ENCODE measurements at places on chromosomes 1 and 21.

DNA sequence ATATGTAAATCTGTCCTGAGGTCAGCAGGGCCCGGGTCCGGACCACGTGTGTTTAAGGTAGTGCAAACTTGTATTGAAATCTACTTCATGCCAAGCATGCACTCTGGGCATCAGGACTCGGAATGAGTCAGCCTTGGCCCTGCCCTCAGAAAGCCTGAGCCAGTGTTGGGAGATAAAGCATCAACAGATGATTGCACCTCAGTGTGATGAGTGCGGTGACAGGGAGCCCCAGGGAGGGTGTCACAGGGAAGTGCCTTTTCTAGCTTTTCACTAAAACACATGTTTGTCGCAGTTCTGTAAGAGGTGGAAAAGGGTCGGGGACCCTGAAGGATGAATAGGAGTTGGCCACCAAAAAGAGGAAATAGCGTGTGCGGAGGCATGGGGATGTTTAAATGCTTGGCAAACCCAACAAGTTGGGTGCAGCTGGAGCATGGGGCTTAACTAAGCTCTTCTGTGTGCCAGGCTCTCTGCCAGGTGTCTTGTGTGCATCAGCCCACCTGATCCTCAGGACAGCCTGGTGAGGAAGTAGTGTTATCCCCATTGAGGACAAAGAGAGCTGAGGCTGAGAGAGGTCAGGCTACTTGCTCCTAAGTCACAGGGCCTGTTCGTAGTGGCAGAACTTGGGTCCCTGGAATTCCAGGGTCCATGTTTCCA is 48.2 kb upstream of the EPB41 start:
- DNase-seq = no peak

DNA sequence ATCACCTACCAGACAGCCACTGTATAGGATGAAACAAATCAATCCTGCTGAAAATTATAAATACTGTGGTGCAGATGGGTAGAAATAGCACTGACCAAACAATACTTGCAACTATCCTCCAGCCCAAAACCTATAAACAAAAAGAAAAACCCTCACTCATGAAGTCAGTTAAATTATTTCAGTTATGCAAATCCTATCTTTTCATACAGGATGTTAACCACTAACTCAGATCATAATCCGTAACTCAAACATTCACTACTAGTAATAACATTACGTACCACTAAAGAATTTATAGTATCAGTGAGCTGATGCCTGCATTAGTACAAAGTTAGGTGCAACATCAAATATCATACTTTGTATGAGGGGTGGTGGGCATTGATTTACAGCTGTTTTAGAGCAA is 2.6 kb downstream of the NDC1 start:
- no peak for DNase-seq

GRCh38 chr21:44024257-44024656 is 12.1 kb downstream of the TRAPPC10 start:
- no peak for DNase-seq

DNA sequence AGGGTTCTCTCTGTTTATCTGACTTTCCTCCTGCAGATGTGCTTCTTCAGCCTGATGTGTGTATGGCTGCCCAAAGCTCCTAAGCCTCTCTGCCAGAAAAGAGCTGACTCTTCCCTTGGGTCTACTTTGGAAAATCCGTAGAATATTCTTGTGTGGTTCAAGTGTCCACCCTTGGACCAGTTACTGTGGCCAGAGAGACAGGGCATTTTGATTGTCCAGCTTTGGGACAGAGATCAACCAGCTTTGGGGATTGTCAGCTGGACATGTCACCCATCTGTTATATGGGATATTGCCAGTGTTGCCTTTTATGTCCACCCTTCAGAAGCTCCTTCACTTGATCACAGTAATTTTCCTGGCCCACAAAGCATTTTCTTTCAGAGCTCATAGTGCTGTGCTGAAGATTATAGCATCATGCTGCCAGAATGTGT is 126.2 kb upstream of the L1TD1 start:
- DNase-seq = no peak

GRCh38 chr1:115793162-115793561 is 24.6 kb upstream of the CASQ2 start:
- DNase-seq = no peak

DNA sequence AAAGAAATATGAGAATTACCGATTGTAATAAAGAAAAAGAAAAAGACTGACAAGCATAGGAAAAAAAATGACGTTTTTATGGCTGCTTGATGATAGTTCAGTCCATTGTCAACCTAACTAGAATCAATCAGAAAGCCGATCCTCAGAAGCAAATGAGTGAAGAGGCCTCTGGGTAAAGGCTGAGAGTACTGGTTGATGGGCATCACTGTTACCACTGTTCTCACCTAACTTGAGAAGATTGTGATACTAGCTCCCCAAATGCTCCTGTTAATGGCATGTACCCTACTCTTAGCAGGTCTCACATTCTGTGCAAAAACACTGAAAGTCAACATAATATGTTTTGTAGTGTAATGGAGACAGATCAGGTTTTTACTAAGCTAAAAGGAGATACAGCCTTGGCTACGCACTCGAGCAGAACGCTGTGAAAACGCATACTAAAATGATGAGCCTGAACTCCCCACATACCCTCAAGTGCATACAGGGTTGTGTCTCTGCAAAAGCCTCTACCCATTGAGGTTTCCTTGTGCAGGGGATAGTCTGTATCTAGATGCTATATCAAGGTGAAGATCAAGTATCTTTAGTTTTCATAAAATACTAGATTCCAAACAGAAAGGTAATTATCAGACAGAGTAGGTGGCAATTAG is 554.6 kb downstream of the SMYD3 start:
- no peak for DNase-seq

DNA sequence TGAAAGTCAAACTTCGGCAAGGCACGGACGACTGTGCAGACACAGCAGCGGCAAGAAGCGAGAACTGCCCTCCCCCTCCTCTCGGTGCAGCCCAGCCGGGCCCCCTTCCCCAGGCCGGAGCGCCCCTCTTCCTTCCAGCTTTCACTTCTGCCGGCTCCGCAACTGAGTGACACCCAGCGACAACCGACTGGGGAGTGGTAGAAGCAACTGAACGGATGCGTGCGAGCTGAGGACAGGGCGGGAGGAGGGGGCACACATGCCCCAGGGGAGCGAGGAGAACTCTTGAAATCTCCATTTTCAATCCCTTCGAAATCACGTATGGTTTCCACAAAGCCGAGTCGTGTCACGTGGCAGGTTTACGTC is 146.6 kb downstream of the PGBD5 start:
- no peak for DNase-seq

DNA sequence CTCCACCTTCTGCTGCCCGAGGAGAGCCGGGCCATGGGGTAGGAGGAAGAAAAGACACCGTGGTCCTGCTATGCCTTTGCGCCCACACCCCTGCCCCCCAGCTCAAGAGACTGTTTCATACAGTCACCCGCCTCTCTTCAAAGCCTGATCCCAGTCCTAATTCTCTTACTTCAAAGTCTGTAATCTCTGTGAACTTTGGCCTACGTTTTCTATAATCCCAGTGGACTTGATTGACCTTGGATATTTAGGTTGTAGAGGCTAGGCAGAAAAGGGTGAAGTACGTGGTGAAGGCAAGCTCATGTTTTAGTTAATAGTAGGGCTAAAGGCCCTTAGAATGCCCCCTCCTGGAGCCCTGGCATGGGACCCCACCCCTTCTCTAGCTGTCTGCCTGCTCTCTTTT is 28.4 kb downstream of the VPS13D start:
- no peak for DNase-seq

DNA sequence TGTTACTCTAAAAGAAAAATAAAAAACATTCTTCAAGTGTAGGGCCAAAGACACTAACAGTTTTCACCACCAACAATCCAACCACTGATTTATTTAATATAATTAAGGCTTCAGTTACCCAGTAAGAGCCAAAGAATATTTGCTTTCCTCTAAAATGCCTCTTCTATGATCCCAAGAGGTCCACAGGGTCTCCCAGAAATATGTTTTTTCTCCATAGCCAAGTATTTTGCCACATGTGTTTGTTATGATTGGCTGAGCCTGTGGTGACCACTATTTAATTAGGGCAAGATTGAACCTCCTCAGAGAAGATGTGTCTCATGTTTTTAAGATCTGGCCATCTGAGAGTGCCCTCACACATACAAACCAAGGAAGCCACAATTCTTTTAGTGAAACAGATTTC is 135.9 kb downstream of the TPR start:
- no peak for DNase-seq

All from T47D (cell line).